Esophagus muscularis mucosa (tissue), 4 donors: ENCODE measurements at places on chromosomes 4 and X. TPM values are rescaled to one million over a fixed set of nuclear protein-coding genes. Genes with fewer than 3 reads are reported as not detected.

- DNase-seq, result no peak
- H3K27me3 ChIP-seq, result no peaks in the 10 kb centered on the region
- no peaks in the 10 kb centered on the region for H3K36me3 ChIP-seq
- H3K4me3 ChIP-seq, result peak overlapping the region; percentile 58
These were observed 2.9 kb downstream of the CHST7 start for GRCh38 chrX:46576458-46576857.

DNA sequence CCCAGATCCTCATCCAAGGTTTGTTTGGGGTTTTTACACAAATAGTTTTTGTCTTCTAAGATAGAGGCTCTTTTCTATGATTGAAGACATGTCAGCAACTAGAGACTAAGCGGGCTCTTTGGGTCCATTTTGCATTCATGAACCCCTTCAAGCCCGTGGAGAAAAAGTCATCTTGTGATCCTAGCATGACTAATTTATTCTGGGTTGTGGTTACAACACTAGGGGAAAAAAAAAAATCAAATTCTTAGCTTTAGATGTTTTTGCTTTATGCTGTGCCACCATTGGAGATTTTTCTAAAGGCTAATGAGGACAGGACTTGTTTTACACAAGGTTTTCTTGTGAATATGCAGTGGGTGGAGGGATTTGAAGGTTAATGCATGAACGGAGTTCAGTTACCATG is 440.0 kb downstream of the PCDH7 start:
- H3K27ac ChIP-seq, result no peak overlapping the region

DNA sequence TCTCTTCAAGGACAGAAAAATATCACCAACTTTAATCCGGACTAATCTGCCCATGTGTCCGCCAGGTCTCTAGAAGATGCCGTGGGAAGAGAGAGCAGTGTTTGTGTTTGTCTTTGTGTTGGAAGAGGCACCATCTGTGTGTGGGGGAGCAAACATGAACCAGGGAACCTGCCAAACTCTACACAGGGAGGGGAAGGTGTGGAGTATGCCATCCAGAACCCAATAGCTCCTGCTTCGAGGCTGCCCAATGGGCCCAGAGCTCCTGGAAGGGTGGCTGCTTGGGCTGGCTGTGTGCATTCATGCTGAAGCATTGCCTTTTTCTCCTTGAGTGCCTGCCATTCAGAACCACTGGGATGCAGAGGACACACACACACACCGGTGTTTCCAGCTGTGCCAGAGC is 536.2 kb downstream of the MID1IP1 start:
- H3K27me3 ChIP-seq, result no peaks in the 10 kb centered on the region
- DNase-seq, result no peak

DNA sequence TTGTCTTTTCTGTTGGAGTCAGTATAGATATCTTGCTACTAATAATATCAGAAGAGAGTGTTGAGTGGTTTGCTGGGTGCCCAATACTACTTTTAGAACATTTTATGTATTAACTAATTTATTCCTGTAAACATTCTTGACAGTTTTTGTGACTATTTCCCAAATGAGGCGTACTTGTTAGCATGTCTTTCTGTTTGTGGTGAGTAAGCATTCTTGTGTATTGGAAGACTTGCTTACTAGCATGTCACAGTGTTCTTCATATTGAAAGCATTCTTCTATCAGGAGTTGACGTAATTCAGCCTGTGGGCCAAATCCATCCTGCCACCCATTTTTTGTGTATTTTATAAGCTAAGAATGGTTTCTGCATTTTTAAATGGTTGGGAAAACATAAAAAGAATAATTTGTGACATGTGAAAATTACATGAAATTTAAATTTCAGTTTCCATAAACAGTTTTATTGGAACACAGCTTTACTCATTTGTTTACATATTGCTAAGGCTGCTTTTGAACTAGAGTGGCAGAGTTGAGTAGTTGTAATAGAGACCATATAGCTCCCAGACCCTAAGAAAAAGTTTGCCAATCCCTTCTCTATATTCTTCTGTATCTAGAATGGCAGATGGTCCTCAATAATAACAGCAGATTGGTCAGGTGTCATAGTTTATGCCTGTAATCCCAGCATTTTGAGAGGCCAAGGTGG is 20.4 kb downstream of the REPS2 start:
- H3K27me3 ChIP-seq, result no peaks in the 10 kb centered on the region
- no peaks in the 10 kb centered on the region for H3K36me3 ChIP-seq
- DNase-seq, result no peak
- H3K27ac ChIP-seq, result no peak overlapping the region
- H3K4me1 ChIP-seq, result peaks cover 4% of the 10 kb centered on the region
- no peak overlapping the region for H3K4me3 ChIP-seq

GRCh38 chr4:181761156-181761555 is 482.0 kb upstream of the TENM3 start:
- H3K27me3 ChIP-seq, result no peaks in the 10 kb centered on the region
- no peaks in the 10 kb centered on the region for H3K4me1 ChIP-seq
- no peak overlapping the region for H3K27ac ChIP-seq
- no peak for DNase-seq
- H3K36me3 ChIP-seq, result no peaks in the 10 kb centered on the region

DNA sequence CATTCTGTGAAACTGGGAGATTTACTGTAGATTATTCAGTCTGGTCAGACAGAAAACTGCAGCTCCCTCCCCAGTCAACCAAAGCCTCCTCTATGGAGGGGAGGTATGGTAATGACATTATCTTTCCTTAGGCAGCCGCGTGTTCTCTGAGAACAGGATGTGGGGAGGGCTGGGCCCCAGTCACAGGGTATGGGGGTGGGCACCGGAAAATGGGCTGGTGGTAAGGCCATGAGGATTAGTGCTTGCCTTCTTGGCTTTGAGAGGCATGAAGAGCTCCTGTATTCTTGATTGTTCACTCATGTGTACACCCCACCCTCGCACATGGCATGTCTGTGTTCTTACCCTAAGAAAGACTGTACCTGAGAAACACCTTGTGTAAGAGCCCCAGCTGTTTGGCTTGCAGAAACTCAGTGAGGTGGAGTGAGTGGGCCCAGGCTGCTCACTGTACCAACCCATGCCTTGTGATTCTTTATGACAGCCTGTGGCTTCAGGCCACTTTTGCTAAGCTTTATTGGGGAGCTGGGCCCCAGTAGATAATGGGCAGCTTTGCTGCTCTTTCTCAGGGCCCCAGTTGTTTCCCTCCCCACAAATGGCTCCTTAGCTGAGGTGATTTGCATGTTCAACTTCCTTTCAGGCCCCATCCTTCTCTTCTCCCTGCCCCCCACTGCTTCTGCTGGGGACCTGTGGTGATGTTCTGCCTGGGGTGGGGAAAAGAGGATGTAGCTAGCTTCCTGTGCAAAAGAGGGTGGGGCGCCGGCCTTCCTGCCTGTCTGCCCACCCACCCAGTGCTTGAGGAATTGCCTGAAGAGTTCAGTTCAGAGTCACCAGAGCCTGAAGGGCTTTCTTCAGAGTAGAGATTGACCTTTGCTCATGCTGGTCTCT is 30.7 kb downstream of the MSN start:
- no peak overlapping the region for H3K4me3 ChIP-seq
- no peaks in the 10 kb centered on the region for H3K36me3 ChIP-seq
- no peak for DNase-seq
- H3K27ac ChIP-seq, result peak overlapping the region; percentile 64
- H3K4me1 ChIP-seq, result peaks cover 86% of the 10 kb centered on the region

DNA sequence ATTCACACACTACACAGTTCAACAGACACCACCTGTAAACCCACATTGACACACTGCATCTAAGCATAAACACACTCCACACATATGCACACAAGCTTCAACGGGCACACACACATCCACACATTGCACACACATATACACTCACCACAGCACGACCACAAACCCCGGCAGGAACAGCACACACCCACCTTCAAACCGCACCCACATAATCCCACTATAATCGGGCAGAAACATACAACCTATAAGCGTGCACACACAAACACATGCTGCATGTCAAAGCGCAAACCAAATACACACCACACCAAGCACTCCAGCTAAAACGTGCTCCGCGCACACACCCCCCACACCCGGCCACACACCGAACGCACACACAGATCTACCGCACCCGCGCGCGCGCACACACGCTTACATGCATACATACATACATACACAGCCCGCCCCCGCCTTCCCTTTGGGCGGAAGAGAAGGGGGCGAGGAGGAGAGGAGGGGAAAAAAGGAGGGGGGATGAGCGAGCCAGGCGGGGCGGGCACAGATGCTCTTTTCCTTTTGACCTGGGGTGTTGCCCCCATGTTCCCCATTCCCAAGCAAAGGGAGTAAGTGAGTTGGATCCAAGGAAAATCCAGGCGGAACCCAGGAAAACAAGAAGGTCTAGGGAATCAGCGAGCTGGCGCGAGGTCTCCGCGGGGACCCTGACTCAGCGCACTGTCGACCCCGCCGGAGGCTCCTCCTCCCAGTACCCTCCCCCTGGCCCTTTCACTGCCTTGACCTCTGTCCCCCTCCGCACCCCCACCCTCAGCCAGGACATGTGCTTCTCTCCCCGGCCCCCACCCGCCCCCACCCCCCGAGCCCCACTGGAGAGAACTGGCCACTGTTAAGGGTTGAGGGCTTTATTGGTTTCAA is 9.9 kb downstream of the ARHGAP36 start:
- no peaks in the 10 kb centered on the region for H3K27me3 ChIP-seq
- H3K4me1 ChIP-seq, result no peaks in the 10 kb centered on the region
- no peak overlapping the region for H3K4me3 ChIP-seq
- no peaks in the 10 kb centered on the region for H3K36me3 ChIP-seq
- no peak for DNase-seq

GRCh38 chr4:173287486-173287885 is 46.7 kb downstream of the HMGB2 start:
- no peaks in the 10 kb centered on the region for H3K27me3 ChIP-seq
- H3K4me3 ChIP-seq, result no peak overlapping the region
- DNase-seq, result no peak
- H3K36me3 ChIP-seq, result no peaks in the 10 kb centered on the region

- no peak overlapping the region for H3K4me3 ChIP-seq
- no peaks in the 10 kb centered on the region for H3K27me3 ChIP-seq
- no peaks in the 10 kb centered on the region for H3K4me1 ChIP-seq
- no peak for DNase-seq
These were observed 138.0 kb downstream of the VEGFC start for GRCh38 chr4:176654565-176655216.

GRCh38 chrX:70301716-70302115 is 11.8 kb downstream of the KIF4A start:
- H3K4me3 ChIP-seq, result no peak overlapping the region
- H3K27ac ChIP-seq, result no peak overlapping the region
- no peaks in the 10 kb centered on the region for H3K36me3 ChIP-seq
- no peak for DNase-seq
- H3K4me1 ChIP-seq, result no peaks in the 10 kb centered on the region
- no peaks in the 10 kb centered on the region for H3K27me3 ChIP-seq

- H3K27me3 ChIP-seq, result no peaks in the 10 kb centered on the region
- no peaks in the 10 kb centered on the region for H3K4me1 ChIP-seq
- no peak overlapping the region for H3K27ac ChIP-seq
- no peak for DNase-seq
- H3K36me3 ChIP-seq, result no peaks in the 10 kb centered on the region
These were observed 19.4 kb downstream of the DRD5 start for GRCh38 chr4:9800848-9801247.

GRCh38 chr4:159055833-159056232 is 47.0 kb upstream of the RAPGEF2 start:
- no peak for DNase-seq
- H3K27me3 ChIP-seq, result no peaks in the 10 kb centered on the region
- H3K4me1 ChIP-seq, result no peaks in the 10 kb centered on the region
- H3K4me3 ChIP-seq, result no peak overlapping the region

- DNase-seq, result no peak
- no peaks in the 10 kb centered on the region for H3K27me3 ChIP-seq
- peaks cover 5% of the 10 kb centered on the region for H3K4me1 ChIP-seq
- H3K36me3 ChIP-seq, result no peaks in the 10 kb centered on the region
These were observed 63.8 kb upstream of the TAPT1 start for GRCh38 chr4:16289897-16290554.

DNA sequence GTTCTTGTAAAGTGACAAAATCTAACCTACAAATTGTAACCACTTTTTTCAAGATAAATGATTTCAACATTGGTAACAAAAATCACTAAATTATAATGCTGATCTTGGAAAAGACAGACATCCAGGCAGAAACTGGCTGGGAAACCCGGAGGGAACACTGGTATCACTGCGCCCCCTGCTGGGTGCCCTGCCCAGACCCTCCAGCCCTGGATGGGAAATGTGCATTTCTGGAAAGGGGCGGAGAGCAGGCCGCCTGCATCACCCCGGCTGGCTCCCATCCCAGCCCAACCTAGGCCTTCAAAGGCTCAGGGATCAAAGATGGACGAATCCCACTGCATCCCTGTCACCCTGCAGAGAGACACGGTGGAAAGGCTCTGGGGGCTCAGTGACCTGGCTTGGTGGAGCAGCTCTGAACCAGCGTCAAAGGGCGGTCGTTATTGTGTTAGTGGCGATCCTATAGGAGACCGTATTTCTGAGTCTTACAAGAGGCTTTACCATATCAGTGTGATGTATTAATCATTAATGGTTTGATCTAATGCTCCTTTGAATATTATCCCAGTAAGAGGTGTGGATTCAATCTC is 37.3 kb downstream of the ACOX3 start:
- peak; percentile 96 for DNase-seq
- peak overlapping the region; percentile 87 for H3K27ac ChIP-seq
- no peak overlapping the region for H3K4me3 ChIP-seq
- peaks cover 58% of the 10 kb centered on the region for H3K36me3 ChIP-seq

DNA sequence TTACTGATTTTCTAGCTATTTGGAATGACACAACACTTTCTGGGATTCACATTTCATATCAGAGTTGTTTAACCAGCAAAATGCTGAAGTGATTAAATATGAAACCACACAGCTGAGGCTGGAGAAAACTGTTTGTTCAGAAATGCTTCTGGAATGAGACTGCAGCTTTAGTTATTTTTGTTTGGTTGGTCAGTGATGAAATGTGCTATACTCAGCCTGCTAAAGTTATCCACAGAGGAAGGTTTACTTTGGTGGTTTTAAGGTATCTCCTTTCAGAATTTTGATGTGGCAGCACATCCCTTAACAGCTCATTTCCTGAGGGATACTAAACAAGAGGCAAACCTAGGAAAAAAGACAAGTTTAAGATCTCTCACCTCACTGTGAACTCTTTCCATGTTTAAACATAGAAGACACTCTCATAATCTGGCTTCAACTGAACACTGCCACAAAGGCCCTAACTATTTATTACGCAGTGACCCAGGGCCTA is 106.6 kb upstream of the PDE5A start:
- H3K4me3 ChIP-seq, result no peak overlapping the region
- H3K27ac ChIP-seq, result peak overlapping the region; percentile 81
- no peak for DNase-seq
- H3K4me1 ChIP-seq, result peaks cover 81% of the 10 kb centered on the region

DNA sequence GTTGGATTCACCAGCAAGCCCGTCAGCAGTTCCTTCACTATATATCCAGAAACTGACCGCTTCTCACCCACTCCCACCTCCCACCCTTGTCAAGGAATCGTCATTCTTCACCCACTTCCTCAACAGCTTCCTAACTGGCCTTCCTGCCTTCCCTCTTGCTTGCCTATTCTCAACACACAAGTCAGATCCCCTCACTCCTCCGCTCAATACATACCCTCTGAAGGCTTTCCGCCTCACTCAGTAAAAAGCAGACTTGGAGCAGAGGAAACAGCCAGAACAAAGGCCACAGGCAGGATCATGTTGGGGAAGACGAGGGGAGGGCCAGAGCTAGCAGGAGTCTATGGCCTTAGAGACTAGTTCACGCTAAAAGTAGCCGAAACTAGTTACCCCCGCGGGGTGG is 23.7 kb downstream of the RWDD4 start:
- no peaks in the 10 kb centered on the region for H3K27me3 ChIP-seq
- H3K4me1 ChIP-seq, result peaks cover 34% of the 10 kb centered on the region
- no peak overlapping the region for H3K27ac ChIP-seq
- H3K4me3 ChIP-seq, result no peak overlapping the region
- DNase-seq, result no peak

GPC3 gene
- total RNA-seq, result 13.3 TPM

HERC5 gene
- total RNA-seq, result 2.9 TPM

VEGFC gene
- 4.2 TPM for total RNA-seq

ADH7 gene
- not detected for total RNA-seq

CT45A2 gene
- total RNA-seq, result not detected

ASB9 gene
- 3.9 TPM for total RNA-seq

ARR3 gene
- total RNA-seq, result not detected

TRAM1L1 gene
- total RNA-seq, result 0.99 TPM
